ENCODE measurements at places on chromosomes 5 and 9.

DNA sequence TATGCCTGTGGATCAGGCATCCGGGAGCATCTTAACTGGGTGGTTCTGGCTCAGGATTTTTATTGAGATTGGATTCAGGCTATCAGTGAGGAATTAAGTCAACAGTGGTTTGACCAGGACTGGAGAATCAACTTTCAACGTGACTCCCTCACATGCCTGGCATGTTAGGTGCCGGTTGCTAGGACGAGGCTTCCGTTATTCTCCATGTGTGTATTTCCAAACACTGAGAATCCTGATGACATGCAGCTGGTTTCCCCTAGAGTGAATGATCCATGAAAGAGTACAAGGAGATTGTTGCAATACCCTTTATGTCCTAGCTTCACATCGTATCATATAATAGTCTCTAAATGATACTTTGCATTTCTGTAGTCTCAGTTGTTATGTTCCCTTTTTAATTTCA lies 529.2 kb downstream of the ANXA1 start:
- no peak for DNase-seq

DNA sequence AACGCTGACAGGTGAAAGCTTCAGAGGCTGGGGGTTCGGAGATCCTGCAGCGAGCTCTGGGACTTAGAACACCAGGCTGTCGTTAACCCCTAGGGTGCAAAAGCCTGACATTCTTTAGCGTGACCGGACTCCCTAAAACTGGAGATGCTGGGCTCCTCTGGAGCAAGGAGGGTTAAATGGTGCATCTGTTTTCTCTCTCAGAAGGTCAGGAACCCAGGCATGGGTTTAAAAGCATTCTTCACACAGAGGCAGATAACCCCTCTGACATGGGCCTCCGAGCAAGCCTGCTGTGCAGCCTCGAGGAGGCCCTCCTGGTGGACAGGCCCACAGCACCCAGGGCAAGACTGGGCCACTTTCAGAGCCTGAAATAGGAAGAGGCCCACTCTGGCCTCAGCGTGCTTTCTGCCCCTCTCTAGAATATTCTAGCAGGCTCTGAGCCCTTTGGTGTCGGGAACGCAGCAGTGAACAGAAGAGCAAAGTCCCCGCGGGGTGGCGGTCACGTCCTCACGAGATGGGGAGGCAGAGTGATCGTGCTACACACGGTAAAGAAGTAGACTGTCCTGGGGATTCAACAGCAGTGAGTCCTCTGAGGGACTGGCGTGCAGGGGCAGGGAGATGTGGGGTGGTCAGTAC lies 124.8 kb downstream of the COL23A1 start:
- DNase-seq: no peak

- no peak for DNase-seq
These were observed 240.3 kb upstream of the NREP start for GRCh38 chr5:111997308-111997707.

GRCh38 chr9:38133595-38133994 lies 64.6 kb upstream of the SHB start:
- no peak for DNase-seq

DNA sequence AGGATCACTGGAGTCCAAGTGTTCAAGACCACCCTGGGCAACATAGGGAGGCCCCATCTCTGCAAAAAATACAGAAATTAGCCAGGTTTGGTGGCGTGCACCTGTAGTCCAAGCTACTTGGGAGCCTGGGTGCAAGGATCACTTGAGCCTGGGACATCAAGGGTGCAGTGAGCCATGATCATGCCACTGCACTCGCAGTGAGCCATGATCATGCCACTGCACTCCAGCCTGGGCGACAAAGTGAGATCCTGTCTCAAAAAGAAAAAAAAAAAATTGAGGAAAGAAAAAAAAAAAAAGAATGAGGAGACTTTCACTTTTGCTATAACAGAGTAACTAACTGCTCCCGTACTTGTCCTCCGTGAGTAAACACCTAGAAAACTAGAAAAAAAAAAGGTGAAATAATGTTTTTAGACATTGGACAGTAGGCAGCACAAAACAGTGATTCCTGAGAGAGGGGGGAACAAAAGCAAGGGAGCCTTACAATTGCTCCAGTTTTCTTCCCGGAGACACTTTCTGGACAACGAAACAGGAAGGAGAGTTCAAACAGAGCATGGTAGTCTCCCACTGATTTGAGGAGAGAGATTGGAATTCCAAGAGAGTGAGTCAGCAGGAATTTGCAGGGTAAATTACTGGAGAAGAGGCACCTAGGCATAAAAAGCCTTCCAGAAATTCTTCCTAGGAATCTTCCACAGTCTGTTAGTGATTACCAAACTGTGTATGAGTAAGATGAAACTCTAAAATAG lies 6.9 kb upstream of the ZBTB5 start:
- no peak for DNase-seq

- no peak for DNase-seq
These were observed 2229.2 kb upstream of the C9orf72 start for GRCh38 chr9:29802454-29802853.

GRCh38 chr9:86275962-86276361 lies 6.4 kb downstream of the ISCA1 start:
- no peak for DNase-seq

GRCh38 chr9:117826837-117827236 lies 122.6 kb downstream of the TLR4 start:
- no peak for DNase-seq

DNA sequence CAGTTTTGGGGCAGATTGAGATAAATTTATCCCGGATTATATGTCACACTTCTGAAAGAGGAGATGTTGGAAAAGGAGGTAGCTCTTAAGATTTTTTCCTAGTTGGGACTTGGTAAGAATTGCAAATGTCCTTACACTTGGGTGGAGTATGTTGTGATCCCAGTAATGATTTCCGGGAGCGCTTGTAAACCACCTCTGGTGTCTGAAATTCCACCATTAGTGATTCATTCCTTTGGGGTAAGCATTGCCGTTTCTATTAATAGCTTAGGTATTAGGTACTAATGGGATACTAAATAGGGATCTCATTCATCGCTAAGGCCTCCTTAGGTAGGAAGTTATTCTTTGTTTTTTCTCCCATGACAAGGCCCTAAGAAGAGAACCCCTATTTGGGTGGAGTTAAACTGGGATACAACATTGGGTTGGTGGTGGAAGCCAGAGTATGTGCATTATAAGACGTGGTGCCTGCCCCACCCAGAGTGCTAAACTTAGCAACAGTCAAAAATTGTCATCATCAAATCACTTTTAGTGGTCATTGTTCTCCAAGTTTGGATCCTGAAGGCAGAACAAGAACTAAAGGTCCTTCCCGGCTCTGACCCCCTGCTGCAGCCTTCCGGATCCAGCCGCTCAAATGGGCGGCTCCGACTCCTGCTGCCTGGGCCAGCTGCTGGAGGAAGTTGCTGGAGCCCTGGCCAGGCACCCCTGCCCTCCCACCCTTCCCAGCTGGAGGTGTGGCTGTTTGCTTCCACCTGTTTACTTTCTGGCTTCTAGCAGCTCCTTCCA lies 31.7 kb upstream of the DAB2IP start:
- no peak for DNase-seq

DNA sequence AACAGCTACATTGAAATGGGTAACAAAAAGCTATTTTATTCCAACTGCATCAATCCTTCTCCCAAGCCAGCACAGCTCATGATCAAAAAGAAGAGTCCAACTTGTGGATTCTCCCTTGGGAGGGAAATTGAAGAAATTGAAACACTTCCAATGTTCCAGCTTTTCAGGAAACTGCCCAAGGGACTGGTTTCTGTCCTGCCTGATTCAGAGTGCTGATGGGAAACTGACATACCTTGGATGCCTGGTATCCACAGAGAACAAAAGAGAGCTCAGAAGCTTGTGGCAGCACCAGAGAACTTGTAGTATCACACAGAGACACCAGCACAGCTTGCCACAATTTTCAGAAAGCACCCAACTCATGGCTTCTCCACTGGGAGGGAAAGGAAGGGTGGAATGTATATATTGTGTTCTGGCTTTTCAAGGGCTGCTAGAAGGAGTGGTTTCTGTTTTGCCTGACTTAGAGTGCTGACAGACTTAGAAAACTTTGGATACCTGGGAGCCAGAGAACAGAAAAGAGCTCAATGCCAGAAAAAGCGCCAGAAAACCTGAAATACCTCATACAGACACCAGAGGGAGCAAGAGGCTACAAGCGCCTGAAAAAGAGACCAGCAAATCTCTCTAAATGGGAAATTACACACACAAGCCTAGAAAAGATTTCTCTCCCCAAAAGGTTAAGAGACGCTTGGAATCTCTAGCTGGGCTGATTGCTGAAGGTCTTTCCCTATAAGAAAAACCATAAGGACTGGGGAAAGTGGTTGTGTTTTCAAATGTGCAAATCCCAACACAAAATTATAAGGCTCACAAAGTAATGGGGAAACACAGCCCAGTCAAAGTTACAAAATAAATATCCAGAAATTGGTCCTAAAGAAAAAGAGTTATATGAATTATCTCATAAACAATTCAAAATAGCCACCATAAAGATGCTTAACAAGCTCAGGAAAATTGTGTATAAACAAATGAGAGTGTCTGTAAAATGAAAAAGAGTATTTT lies 178.8 kb downstream of the SPOCK1 start:
- no peak for DNase-seq

GRCh38 chr5:165201369-165201768 lies 1696.0 kb downstream of the MAT2B start:
- no peak for DNase-seq

DNA sequence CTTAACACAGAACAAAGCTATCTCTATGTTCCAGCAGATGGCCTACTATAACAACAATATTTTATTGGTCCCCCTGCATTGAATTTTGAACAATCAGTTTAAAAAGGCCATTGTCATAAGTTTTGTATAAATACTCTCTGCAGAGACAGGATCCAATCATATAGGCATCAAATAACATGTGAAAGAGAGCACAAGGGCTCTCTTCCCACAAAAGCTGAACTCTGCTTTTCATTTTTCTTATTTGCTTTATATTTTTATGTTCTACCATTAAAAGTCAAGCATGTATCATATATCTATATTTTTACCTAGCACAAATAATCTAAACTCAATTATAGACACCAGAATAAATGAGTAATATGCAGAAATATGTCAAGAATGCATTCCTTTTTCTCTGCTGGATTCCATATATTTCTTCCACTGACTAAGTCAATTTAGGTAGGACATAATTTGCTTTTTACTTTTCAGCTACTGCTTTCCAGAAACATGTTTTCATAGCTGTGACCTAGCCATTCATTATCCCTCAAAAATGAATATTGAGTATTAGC lies 143.6 kb downstream of the CDH9 start:
- no peak for DNase-seq

DNA sequence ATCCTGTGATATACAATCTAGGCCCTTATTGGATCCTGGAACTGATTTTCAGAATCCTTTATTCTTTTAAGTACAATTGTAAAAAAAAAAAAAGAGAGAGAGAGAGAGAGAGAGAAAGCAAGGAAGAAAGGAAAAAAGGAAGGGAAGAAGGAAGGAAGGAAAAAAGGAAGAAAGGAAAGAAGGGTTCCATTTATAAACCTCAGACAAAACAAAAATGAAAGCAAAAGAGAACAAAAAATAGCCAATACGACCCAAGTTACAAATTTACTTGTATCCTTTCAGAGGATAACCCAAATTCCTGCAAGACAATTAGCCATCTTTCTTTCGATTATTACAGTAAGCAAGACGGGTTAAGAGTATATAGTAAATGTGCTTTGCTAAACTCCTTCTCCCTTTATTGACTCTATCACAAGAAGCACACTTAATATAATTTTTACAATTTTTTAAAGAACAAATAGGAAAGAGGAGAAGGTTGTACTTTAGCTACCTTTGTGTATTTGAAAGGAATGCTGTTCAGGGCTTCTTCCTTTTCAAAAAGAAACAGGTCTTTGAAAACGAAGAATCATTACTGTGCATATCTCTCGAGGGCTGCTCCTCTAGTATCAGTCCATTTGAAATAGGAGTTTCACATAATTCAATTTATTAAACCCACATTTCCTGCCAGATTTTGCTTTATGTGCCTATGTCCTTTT lies 543.3 kb downstream of the RAB3C start:
- no peak for DNase-seq

DNA sequence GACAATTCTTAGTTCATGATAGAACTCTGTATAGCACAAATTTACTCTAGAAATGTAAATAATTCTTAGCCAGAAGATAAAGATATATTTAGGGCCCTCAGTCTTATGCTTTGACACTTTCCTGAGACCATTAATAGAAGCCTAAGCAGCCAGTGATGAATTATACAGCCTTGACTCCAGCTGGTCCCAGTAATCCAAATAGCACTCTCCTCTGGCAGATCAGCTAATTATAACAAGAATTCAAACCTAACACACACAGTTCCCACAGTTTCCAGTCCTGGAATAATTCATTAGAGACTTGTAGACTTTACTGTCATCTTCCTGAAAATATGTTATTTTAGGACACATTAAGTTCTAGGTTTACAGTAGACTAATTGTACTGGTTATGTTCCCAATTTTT lies 50.4 kb downstream of the SHOC1 start:
- no peak for DNase-seq

GRCh38 chr5:74337984-74338310 lies 302.6 kb downstream of the ENC1 start:
- no peak for DNase-seq

- DNase-seq: no peak
These were observed 58.4 kb downstream of the DAPK1 start for GRCh38 chr9:87556039-87556438.

- DNase-seq: no peak
These were observed 290.3 kb downstream of the EBF1 start for GRCh38 chr5:158809310-158809850.

DNA sequence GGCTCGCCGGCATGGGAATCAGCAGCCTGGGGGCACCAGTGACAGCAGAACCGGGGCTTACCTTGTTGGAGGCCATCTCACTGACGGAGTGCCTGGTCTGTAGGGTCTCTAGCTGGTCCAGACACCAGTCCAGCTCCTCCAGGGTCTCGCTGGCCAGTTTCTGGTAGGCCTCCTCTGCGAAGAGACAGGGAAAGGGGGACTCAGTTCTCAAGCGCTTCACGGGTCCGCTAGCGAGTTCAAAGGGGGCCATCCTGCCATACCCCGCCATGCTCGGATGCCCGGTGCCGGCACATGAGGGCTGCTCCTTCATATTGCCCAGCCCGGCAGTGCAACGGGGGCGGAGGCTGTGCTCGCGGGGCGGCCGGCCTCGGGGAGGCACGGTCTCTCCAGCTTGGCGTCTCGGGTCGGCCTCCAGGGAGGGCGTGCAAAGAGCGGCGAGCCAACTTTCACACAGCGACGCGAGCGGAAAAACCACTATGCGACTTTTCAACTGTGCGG lies 456.0 kb downstream of the RAB3C start:
- DNase-seq: peak; percentile 71

Data from posterior vena cava (tissue), 2 donors.